ENCODE measurements at places on chromosomes 1 and 21.

GRCh38 chr1:39882152-39882551, 1.2 kb downstream of the TRIT1 start:
- DNase-seq: no peak

GRCh38 chr1:198638894-198639635, at the start of gene PTPRC:
TSS of gene PTPRC (plus strand) at chr1:198639040. CDS start at chr1:198639269, 229 bp downstream.
- DNase-seq: no peak

- peak; percentile 91 for DNase-seq
These were observed 102.3 kb downstream of the TNFSF18 start for GRCh38 chr1:172948457-172948856.

- DNase-seq: no peak
These were observed 896.8 kb upstream of the ADGRL4 start for GRCh38 chr1:79903321-79903720.

- no peak for DNase-seq
These were observed 96.4 kb upstream of the BACE2 start for GRCh38 chr21:41071258-41072171.

DNA sequence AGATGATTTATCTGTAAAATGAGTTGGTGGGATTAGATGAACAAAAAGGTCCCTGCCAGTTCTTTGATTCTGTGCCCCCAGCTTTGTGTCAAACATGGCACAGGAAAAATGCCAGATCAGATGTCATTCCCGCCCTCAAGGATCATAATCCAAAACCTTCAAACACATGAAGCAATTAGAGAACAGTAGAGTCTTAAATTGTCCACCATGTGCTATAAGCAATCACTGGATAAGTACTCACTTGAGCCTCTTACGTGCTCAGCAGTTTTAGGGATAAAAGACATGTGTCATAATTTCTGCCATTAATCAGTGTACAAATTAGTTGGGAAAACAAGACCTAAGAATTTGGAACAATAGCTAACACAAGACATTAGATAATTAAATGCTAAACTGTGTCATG, 15.4 kb upstream of the KIAA0040 start:
- DNase-seq: no peak

DNA sequence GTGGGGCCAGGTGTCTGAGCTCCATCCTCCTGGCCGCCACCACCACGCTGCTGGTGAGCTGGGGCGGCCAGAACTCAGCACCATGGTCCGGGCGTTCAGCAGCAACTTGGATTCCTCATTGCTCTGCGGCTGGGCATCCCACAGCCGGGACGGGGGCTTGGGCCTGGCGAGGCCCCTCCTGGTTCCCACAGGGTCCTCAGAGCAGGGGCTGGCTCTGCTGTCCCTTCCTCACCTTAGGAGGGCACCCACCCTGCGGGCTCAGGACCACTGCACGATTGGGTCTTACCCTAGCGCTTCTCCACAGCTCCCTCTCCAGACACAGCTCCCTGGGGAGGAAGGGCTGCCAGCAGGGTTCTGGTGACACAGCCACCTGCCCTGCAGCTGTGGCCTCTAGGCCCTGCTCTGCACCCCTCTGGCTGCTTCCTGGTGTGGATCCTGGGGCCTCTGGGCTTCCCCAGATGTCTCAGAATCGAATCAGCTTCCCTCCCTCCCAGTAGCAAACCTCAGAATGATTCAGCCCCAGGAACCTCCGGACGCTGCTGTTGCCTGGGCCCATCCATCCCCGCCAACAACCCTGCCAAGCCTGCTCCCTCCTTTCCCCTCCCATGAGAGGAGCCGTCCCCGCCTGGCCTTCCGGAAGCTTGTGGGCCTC, 25.0 kb downstream of the CRYAA start:
- DNase-seq: peak; percentile 96

DNA sequence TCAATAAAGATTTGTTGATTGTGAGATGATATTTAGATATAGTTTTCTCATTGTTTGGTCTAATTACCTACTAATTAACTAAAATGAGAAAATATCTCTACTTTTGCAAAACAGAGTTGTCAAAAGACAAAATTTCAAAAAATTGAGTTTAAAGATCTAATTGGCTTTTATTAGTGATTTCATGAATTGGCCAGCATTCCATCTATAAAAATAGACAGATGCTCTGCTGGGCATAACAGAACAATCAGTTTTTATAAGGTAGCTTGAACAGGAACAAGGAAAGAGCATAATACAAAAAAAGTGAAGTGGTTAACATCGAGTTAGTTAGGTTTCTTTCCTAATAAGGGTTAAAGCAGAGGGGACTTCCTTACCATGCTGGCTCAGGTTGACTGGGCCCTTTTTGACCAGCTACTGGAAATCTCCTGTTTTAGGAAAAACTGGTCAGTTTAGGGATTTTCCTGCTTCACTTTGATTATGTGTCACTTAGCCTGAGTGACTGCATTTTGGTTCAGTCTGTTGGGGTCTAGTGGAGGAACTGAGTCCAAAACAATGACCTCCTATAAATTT, 63.0 kb downstream of the VCAM1 start:
- DNase-seq: no peak

- no peak for DNase-seq
These were observed 65.9 kb upstream of the ATP5PO start for GRCh38 chr21:33981391-33982101.

DNA sequence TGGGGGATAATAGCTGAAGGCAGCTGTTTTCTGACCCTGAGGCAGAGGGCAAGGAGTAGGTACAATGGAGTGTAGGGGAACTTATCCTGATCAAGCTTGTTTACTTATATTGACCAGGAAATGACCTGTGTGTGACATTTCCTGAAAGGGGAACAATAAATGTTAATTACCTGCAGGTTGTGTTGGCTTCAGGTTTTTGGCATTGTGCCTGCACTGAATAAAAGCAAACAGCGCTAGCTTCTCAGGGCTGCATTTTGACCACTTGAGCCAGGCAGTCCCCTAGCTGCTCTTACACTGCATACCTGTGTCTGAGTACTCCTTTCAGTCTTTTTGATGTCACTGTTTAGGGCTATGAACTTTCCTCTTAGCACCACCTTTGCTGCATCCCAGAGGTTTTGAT, 40.6 kb downstream of the DRAM2 start:
- DNase-seq: no peak

GRCh38 chr1:10665930-10666850, 130.3 kb downstream of the CASZ1 start:
- DNase-seq: no peak

DNA sequence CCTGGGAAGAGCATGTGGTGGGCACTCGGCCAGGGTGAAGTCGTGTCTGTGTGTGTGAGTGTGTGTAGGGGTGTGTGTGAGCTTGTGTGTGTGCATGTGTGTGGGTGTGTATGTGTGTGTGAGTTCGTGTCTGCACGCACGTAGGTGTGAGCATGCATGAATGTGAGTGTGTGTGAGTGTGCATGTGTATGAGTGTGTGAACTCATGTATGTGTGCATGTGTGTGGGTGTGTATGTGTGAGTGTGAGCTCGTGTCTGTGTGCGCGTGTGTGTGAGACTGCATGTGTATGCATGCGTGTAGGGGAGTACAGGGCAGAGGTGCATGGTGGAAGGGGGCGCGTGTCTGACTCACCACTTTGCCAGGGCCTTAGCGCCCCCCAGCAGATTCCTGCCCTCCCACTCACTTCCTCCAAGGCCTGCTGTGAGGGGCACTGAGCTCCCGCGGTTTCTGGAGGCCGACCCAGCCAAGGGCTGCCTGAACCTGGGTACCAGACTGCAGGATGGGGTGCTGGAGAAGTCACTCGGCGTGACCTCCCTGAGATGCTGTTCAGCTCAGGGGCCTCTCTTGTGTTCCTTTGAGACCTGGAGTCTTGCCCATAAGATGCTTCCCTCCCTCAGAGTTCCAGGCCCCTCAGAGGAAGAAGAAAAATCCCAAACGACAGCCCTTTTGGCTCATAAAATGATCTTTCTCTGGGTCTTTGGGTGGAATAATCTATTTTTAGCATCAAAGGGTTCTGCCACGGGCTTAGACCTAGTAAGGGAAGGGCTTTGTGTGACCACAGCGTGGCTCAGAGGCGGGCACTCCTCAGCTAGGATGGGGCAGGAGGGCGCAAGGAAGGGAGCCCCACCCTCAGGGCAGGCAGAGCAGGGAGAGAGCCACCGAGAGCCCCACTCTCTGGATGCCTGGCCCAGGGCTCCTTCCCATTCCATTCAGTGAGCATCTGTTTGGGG, 41.1 kb upstream of the RUNX3 start:
- DNase-seq: peak; percentile 70

- DNase-seq: peak; percentile 71
These were observed 280.3 kb downstream of the FAM72C start for GRCh38 chr1:143691400-143691891.

GRCh38 chr1:20883766-20884165, 96.7 kb upstream of the HP1BP3 start:
- no peak for DNase-seq

DNA sequence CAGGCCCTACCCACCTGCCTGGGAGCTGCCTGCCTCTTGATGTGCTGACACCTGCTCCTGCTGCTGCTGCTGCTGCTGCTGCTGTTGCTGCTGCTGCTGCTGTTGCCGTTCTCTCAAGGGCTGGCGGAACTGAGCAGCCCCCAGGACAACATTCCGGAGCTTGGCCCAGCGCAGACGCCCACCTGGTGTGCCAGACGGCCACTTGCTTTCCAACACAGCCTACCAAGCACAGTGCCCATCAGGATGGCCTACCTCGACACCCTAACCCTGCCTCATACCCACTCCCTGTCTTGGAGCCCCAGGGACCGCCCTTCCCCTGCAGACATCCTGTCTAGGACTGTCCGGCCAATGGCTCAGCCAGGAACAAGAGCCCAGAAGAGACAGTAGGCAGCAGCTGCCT, 11.8 kb downstream of the DENND4B start:
- no peak for DNase-seq

GRCh38 chr1:20359451-20360330, 69.0 kb downstream of the VWA5B1 start:
- no peak for DNase-seq

- no peak for DNase-seq
These were observed 60.1 kb downstream of the SDCCAG8 start for GRCh38 chr1:243315893-243316292.

- DNase-seq: no peak
These were observed 9.1 kb downstream of the ABCA4 start for GRCh38 chr1:94111879-94112278.

DNA sequence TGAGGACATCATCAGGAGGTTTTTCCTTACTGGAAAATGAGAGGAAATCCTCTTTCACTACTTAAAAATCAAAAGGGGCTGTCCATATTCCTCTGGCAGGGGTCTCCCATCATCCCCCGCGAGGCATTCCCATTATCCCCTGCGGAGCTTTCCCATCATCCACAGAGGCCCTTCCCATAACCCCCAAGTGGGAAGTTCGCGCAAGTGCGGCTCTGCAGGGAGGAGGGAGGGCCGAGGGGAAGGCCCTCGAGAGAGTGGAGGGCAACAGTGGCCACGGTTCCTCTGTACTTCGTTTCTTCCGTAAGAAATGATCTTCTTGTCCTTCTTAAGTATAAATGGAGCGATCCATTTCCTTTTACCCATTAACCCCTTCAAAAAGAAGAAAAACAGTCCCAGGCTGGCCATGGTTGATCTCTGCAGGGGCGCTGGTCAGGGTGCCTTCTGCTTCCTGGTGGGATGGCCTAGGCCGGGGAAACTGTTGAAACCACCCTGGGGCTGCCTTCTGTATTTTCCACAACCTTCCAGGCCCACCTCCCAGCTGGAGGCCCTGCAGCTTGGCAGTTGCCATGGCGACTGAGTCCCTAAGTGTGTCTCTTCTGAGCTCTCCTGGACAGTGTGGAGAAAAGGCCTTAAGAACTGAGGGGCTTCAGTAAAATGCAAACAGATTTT, 3.6 kb upstream of the RSPH1 start:
- DNase-seq: no peak

DNA sequence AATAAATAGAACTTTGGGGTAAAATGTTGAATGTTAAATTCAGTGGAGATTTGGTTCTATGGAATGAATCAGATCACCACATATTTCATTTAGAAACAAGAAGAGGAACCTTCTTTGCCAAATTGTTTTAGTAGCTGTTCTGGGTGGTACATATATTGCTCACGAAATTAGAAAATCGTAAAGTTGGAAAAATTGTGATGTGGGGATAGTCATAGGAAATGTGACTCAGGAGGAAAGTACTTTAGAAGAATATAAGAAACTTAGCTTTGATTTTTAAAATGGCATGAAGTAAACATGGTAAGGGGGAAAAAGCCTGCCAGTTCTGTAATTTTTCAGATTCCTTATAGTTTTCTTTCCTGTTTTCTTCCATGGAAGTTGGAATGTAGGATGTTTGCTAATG, 27.4 kb downstream of the RRP15 start:
- no peak for DNase-seq

DNA sequence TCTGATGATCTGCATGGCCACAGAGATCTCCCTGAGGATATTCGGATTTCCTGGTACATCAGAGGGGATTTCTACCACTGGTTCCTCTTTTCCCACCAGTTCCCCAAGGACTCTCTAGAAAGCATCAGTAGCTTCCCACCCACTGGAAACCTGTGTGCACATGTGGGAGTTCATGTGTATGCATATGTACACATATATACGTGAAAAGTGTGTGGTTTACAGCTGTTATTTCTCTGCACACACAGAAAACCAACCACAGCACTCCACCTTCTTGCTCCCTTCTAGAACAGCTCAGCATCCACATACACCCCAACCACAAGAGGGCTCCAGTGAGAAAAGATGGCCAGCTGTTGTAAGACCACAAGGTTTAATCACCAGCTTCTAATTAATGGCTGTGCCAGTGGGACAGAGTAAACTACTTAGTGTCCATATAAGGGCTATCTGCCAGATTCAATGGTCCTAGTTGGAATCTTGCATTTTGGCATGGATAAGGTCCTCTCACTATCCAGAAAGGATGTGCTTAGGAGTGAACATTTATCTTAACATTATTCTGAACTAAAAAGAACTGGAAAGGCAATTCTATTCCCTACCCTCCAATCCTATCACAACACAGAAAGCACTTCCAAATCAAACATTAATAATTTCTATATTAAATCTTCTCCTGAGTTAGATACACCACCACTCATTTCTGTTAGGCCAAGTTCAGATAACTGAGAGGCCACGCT, 24.1 kb downstream of the GPR3 start:
- peak; percentile 67 for DNase-seq

GRCh38 chr1:208682664-208683013, 438.5 kb upstream of the PLXNA2 start:
- DNase-seq: no peak

DNA sequence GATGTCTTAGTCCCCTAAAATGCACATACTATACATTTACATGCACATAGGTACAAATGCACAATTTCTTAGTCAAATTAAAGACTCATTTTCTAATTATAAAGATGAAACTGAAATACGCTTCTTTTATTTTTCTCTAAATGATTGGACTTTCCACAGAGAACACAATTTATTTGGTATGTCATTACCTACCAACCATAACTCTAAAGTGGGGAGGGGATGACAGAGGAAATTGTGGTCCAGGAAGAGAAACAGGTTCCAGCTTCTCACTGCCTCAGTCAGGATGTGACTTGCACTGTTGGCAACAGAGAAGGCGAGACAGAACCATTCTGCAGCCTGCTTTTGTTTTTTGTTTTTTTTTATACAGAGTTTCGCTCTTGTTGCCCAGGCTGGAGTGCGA, 1189.2 kb downstream of the PLA2G4A start:
- no peak for DNase-seq

GRCh38 chr21:45574691-45575090, 32.5 kb upstream of the SLC19A1 start:
- DNase-seq: no peak
